ENCODE measurements at places on chromosomes 5 and 9.

DNA sequence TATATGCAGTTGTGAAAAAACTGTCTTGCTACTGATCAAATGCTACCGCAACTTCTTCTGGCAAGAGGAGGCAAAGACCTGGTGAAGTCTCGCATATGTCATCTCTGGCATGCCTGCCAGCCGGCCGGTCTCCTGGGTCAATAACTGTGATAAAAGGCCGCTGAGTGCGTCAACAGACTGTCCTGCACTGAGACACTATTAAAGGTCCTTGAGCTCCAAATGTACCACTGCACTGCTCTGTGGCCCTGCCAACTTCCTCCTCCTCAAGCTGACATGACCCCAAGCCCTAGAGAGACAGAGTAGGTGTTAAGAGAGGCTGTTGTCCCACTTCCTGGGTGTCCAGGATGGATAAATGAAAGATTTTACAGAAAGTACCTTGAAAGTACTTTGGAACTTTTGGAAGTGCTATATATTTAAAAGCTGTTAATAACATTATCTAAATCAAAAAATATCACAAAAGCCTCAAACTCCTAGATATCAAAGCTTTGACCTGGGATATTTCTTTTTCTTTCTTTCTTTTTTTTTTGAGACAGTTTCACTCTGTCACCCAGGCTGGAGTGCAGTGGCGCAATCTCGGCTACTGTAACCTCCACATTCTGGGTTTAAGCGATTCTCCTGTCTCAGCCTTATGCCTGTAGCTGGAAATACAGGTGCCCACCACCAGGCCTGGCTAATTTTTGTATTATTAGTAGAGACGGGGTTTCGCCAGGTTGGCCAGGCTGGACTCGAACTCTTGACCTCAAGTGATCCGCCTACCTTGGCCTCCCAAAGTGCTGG is 31.5 kb downstream of the RAPGEF1 start:
- DNase-seq, result no peak

DNA sequence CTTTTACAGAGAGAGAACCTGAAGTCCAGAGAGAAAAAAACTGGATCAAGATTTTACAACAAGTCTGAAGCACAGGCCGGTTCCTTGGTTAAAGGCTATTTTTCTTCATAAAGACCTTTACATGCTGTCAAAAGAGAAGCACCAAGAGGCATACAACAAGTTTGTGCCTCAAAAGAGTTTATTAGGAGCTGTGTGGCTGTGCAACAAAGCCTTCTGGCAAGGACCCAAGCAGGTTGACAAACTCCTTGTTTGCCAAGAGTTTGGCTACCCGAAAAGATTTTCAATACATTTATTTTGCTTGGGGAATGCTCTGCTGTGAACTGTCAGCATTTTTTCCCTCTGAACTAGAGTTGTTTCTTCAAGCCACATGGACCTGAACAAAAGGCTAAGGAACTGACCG is 202.9 kb upstream of the RAD23B start:
- DNase-seq, result no peak

DNA sequence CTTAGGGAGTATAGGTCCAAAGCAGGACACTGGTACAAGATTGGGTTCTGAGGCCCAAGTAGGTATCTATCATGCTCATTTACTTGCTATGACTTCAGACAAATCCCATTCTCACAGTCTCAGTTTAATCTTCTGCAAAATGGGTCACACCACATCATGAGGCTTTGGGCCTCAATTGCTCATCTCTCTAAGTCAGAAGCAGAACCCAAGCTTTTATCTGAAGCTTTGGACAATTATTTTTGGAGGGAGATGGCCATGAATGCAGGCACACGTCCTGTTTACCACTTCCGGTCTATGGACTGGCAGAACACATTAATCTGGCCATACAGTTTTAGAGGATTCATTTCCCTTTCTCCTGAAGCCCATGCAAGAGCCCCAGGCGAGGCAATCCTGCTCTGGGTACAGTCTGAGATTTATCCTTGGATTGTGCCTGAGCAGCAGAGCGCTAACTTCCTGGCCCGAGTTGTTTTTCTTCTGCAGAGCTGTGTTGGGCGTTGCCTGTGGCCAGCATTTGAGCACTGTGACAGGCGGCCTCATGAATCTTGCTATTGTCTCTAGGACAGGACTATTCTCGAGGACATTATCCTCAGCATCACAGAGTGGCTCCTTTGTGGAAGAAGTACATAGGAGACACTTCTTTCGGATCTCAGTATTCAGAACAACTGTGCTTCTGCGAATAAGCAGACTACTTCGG is 16.1 kb downstream of the SLC22A4 start:
- no peak for DNase-seq

- peak; percentile 37 for DNase-seq
Measured at GRCh38 chr5:17976404-17976803, 342.1 kb downstream of the TAF11L14 start.

DNA sequence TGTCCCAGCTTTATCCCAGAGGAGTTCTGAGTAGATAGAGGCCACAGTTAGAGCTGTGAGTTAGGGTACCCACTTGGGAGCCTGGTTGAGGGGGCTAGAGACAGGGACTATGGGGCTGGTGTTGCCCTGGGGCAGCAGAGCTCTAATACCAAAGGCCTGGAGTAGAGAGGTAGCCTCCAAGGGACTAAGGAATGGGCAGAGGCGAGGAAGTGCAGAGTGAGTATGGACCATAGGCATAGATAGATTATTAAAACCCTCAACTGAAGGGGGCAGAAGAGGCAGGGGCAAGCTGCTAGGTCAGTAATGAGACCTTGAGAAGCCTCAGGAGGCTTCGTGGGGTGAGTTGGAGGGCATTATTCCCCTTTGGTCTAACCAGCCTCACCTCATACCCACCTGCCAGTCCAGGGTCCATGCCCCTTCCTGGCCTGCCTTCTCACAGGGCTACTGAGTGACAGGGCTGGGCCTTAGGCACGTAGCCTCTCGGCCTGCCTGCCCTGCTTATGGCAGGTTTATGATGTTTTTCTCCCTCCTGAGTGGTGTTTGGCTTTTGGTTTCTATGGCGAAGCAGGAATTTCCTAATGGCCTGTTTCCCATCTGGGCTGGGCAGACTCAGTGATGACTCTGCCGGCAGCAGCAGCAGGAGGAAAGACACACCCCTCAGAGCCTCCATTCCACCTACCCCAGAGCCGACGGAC is 8.0 kb downstream of the PDLIM4 start:
- peak; percentile 83 for DNase-seq
